ENCODE measurements at places on chromosomes 16 and 17.

GRCh38 chr17:29407856-29408255, 17.7 kb downstream of the TAOK1 start:
- DNase-seq: no peak

DNA sequence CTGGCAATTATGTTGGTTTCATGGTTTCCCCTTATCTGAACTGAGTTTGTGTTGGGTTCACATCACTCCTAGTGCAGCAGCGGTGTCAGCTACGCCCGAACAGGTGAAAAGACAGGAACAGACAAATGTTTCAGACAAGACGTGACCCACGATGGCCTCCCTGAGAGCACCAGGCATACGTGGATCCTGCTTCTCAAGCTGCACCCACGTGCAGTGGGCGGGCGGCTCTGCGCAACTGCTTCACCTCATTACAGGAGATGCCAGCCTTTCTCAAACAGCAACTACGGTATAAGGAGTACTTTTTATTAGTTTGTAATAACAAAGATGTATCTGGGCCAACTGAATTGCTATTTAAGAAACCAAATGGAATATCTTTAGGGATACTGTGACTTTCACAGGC, 32.8 kb upstream of the SLC38A8 start:
- no peak for DNase-seq

- no peak for DNase-seq
Measured at GRCh38 chr17:53101706-53102105, 721.0 kb upstream of the KIF2B start.

- no peak for DNase-seq
Measured at GRCh38 chr17:66260275-66260674, 31.1 kb upstream of the APOH start.

GRCh38 chr16:2212362-2213324, 2.0 kb upstream of the BRICD5 start:
- no peak for DNase-seq

- DNase-seq: no peak
Measured at GRCh38 chr16:84749815-84750214, 50.0 kb downstream of the USP10 start.

GRCh38 chr16:70681382-70682238, 4.2 kb downstream of the MTSS2 start:
- DNase-seq: peak; percentile 58

GRCh38 chr17:33517746-33518145, 224.7 kb upstream of the ASIC2 start:
- DNase-seq: no peak

Measured in hypothalamus (tissue), 51 donors.